G401 (cell line): ENCODE measurements at places on chromosomes 7 and 10. TPM values are rescaled to one million over a fixed set of nuclear protein-coding genes. Genes with fewer than 3 reads are reported as not detected.

DNA sequence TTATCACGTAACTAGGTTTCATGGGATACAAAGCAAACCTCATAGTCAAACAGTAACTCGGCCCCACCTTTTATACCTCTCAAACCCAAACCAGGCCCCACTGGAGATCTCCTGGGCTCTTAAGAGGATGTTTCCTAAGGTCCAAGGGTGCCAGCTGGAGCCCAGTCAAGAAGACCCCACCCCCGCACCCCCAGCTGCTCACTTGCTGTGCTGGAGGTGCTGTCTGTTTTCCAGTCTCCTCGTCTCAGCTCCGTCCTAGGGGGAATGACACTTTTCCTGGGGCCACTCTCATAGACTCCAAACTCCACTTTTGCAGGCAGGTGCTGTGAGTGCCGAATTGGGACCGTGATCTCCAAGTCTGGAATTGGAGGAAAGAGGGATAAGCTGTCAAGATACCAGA, 22.7 kb upstream of the TM9SF3 start:
- DNase-seq: no peak

DNA sequence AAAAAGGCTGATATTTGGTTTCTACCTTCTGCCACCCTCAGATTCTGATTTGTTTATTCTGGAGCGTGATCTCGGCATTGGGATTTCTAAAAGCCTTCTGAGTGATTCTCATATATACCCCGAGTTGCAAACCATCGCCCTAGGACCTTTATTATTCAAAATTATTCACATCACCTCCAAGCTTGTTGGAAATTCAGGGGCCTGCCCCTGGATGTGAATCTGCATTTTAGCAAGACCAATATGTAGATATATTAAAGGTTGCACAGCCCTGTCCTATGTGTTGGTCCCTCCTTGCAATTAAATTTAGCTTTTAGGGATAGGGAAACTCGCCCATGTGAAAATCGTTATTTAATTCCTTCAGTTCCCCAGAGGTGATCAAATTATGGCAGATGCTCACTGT, 9.0 kb upstream of the CHN2 start:
- DNase-seq: no peak

- no peak for DNase-seq
Observed at GRCh38 chr7:10225275-10225674, 748.4 kb upstream of the PHF14 start.

C7orf57 gene
- 0.47 and 0.49 TPM in 2 replicates for total RNA-seq

DNA sequence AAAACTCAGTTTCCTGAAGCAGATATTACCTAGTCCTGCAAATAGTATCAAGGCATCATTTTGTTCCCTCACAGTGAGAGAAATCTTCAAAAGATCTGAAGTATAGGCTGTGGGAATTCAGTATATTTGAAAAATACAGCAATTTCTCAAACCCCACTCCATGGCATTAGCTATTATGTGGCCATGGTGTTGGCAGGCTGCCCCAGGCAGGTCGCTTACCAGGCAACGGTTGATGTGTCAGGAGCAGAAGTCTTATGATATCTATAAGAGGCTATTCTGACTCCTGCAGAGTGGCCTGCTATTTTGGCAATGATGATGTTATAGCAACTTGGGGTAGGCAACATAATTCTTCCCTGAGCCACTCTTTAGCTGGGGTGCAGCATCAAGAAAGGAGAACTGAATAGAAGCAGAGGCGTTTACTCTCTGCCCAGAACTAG, 187.9 kb downstream of the PLXDC2 start:
- no peak for DNase-seq

C10orf67 gene
- not detected in 2 replicates for total RNA-seq

GPER1 gene
- 1.4 and 3.5 TPM in 2 replicates for total RNA-seq

DNA sequence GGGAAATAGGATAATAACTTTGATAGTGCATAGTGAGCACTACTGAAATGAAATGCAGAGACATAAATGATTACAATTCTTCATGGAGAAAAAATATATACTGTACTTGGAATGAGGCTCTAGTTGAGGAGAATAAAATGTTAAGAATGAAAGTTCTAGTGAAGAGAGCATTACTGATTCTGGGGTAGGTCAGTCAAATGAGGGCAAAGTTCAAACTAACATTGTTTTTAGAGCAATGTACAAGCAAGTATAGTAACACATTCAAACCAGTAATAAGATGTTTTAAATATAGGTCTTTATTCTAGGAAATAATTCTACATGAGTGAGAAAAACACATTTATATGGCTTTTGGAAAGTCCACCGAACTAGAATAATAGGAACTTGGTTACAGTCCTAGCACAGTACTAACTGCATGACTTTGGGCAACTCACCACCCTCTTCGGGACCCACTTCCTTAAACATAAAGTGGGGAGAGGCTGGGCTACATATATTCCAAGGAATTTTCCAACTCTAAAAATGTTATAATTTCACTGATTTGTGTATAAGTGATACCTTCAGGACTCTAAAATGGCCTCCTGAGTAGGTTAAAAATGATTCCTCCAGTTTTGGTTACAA, 86.4 kb downstream of the CDK6 start:
- DNase-seq: no peak

NPFFR1 gene
- total RNA-seq: not detected in 2 replicates
